Stomach (tissue), 19 donors: ENCODE measurements at places on chromosomes 4 and X. TPM values are rescaled to one million over a fixed set of nuclear protein-coding genes. Genes with fewer than 3 reads are reported as not detected.

Gene RAB41
- not detected for polyA plus RNA-seq

Gene GABRE
- polyA plus RNA-seq = 0.61 TPM

Gene KLHL2
- polyA plus RNA-seq = 12.2 TPM

Gene GABRQ
- 0.05 TPM for polyA plus RNA-seq

Gene SRPX2
- 2.6 TPM for polyA plus RNA-seq

- H3K4me3 ChIP-seq = no peak overlapping the region
- H3K27ac ChIP-seq = no peak overlapping the region
- no peaks in the 10 kb centered on the region for H3K36me3 ChIP-seq
- H3K4me1 ChIP-seq = no peaks in the 10 kb centered on the region
- no peaks in the 10 kb centered on the region for H3K27me3 ChIP-seq
Measured at GRCh38 chr4:181793096-181793495, 450.1 kb upstream of the TENM3 start.

GRCh38 chr4:95124906-95125504 is 367.2 kb downstream of the BMPR1B start:
- no peak overlapping the region for H3K27ac ChIP-seq
- no peak for DNase-seq
- H3K27me3 ChIP-seq = no peaks in the 10 kb centered on the region

- H3K27ac ChIP-seq = no peak overlapping the region
- H3K36me3 ChIP-seq = no peaks in the 10 kb centered on the region
- H3K27me3 ChIP-seq = no peaks in the 10 kb centered on the region
- no peaks in the 10 kb centered on the region for H3K4me1 ChIP-seq
Measured at GRCh38 chr4:153773236-153773690, 13.4 kb upstream of the RNF175 start.

DNA sequence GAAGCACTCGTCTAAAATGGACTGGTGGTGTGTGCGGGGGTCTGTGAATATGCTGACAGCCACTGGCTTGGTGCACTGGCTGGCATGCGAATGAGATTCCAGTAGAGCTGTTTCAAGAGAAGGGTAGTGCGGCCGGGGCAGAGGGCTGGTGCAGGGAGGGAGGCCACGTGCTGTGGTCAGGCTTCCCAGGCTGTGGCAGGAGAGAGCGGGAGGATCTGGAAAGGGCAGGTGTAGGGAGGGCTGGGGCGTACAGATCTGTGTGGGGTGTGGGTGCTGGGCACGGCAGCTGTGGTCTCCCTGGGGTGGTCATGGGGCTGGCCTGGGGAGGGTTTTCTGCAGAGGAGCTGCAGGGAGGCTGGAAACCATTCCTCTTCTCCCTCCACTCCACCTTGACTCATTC is 30.2 kb downstream of the SORCS2 start:
- DNase-seq = no peak
- H3K4me1 ChIP-seq = peaks cover 8% of the 10 kb centered on the region
- H3K4me3 ChIP-seq = no peak overlapping the region
- H3K27me3 ChIP-seq = no peaks in the 10 kb centered on the region
- H3K36me3 ChIP-seq = no peaks in the 10 kb centered on the region
- no peak overlapping the region for H3K27ac ChIP-seq

- H3K27me3 ChIP-seq = no peaks in the 10 kb centered on the region
- no peaks in the 10 kb centered on the region for H3K4me1 ChIP-seq
- DNase-seq = no peak
- no peaks in the 10 kb centered on the region for H3K36me3 ChIP-seq
Measured at GRCh38 chr4:100208459-100208858, 18.2 kb upstream of the DDIT4L start.

DNA sequence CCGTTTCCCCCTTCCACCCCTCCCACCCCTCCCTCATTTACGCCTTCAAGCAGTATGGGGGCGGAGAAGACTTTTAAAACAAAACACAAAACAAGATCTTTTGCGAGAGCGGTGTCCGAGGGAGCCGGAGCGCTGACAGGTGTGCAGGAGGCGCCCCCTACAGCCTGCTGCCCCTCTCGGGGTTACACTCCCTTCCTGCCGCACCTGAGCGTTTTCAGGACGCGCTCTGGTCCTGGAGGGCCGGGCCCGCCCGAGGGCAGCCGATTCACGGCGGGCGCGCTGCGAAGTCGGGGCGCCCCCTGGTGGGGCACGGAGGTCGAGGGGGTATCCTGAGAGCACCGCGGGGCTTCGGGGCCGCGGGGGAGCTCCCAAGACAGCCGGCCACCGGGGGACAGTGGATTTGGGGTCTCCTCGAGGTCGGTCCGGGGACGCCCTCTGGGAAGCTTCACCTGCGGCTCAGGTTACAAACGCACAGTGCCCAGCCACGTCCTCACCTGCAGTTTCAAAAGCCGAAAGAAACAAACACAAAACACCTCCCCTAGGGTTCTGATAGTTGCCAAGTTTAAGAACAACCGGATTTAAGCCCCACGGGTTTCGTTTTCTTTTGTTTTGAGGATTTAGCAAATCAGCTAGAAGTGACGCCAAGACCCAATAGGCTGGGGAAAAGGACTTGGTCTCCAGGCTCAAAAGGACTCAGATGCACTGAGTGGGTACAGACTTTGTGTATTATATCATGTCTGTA is 8.0 kb upstream of the NEUROG2 start:
- H3K27me3 ChIP-seq = peaks cover 35% of the 10 kb centered on the region
- no peak overlapping the region for H3K27ac ChIP-seq
- peak overlapping the region; percentile 29 for H3K4me3 ChIP-seq
- no peaks in the 10 kb centered on the region for H3K36me3 ChIP-seq

DNA sequence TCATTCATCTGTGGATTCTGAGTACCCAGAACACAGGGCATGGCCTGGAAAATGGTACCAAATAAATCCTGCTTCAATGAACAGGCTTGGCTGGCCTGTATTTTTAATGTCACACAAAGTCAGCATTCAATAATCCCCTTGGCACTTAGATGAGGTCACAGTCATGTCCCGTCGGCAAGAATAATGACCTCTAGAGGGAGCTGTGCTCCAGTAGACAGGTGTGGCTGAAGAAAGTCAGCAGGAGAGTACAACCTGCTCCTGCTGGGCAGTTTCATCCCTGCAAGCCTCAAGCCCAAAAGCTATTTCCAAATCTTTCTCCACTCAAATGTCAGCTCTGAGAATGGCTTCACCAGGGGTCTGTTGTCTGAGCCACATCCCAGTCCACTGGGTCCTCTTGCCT is 404.0 kb upstream of the F9 start:
- H3K27me3 ChIP-seq = no peaks in the 10 kb centered on the region
- no peaks in the 10 kb centered on the region for H3K4me1 ChIP-seq
- no peak overlapping the region for H3K4me3 ChIP-seq
- H3K36me3 ChIP-seq = no peaks in the 10 kb centered on the region
- peak; percentile 68 for DNase-seq

GRCh38 chrX:20523626-20524312 is 257.1 kb upstream of the RPS6KA3 start:
- H3K4me1 ChIP-seq = no peaks in the 10 kb centered on the region
- H3K27me3 ChIP-seq = no peaks in the 10 kb centered on the region
- no peaks in the 10 kb centered on the region for H3K36me3 ChIP-seq
- DNase-seq = no peak
- H3K27ac ChIP-seq = no peak overlapping the region
- H3K4me3 ChIP-seq = no peak overlapping the region

- H3K4me3 ChIP-seq = no peak overlapping the region
- DNase-seq = no peak
- H3K36me3 ChIP-seq = peaks cover 56% of the 10 kb centered on the region
Measured at GRCh38 chrX:48974033-48974432, 2.4 kb upstream of the KCND1 start.

DNA sequence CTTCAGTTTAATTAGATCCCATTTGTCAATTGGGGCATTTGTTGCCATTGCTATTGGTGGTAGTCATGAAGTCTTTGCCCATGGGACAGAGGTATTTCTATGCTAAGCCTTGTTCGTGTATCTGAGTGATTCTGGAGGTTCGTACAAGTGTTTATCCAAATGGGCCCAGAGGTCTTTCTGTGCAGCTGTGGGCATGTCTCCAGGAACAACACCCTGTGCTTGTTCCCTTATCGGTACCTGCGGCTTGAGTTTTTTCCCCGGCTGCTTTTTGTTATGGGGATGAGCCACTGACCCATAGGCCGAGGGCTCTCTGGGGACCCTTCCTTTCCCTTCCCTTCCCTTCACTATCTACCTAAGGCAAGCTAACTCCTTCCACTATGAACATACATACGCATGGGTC is 81.4 kb upstream of the WDR1 start:
- H3K4me3 ChIP-seq = no peak overlapping the region
- H3K27me3 ChIP-seq = no peaks in the 10 kb centered on the region
- H3K36me3 ChIP-seq = no peaks in the 10 kb centered on the region
- DNase-seq = no peak
- H3K27ac ChIP-seq = no peak overlapping the region
